Central memory CD4-positive, alpha-beta T cell (primary cell): ENCODE measurements at places on chromosomes 12 and 14.

DNA sequence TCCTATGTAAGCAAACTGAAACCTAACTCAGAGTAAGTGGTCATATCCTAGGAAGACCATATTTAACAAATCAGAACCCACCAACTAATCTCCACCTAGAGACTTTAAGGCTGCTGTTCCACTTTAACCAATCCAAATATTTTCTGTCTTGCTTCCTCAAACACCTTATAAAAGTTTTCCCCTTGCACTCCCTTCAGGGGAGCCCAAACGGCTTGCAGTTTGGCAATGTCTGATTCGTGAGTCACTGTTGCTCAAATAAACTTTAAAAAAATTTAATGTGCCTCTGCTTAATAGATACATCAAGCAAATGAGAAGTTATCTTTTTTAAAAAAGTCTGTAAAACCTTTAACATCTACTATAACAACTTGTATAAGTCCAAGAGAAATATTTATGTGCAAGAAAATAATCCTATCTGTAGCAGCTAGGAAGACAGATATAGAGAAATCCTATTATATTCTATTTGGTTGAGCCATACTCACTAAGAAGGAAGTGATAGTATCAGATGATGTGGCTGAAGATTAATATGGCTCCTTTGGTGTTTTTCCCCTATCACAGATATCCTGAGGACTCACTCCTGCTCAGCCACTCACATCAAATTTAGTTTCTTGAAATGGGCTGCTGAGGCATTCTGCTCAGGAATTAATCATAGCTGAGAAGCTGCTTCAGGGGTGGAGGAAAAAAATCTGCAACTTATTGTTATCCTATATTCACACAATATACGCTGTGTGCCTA lies 65.1 kb upstream of the DUSP6 start:
- DNase-seq, result no peak

DNA sequence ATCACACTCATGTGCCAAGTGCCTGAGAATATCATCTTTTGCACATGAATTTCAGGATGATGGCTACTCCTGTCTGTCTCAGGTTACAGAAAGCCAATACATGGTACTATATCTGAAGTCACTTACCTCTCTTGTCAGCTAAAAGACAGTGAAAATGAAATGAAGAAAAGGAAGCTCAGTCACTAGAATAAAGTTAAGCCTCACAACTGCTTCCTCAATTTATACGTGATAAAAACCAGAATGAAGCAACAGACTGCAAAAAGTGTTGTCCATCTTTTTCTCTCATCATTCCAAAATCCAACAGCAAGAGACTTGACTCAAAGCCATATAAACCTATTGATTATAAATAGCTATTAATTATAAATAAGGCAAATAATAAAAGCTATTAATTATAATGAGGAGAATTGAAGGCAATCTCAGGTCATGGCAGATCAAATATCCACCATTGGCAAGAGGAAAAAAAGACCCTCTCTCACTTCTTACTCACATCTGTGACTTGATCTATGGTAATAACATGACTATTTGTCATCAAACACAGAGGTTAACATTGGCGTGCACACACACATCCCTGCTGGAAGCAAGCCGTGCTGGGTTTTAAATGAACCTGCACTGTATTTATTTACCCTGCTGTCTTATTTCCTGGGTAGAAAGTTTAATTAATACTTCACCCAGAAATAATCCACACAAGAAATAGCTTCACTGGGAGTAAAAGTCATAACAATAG lies 10.0 kb downstream of the NIN start:
- DNase-seq, result no peak

DNA sequence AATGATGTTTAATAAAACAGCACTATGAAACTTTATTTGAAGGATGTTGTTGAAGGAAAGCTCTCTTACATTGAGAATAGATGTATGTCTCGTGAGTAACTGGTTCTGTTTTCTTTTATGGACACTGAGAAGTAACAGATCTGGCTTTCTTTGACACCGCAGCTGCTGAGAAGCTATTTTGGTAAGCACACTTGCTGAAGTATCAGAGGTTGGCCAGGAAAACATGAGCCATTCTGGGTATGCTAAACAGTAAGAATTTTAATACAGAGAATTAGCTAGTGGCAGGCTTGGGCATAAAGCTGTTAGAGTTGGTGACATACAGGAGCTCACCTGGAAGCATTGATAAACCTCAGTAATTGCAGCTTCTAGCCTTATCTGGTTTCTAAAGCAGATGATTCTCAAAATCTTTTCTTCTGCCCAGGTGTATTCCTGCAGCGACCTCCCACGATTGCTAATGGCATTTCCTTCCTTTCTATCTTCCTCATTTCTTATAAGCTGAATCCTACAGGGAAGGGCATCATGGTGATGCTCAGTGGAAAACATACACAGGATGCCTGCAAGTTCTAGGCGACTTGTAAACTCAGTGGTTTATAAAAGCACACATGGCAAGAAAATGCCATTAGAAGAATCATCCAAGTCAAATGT lies 291.6 kb upstream of the SLC16A7 start:
- DNase-seq, result no peak

DNA sequence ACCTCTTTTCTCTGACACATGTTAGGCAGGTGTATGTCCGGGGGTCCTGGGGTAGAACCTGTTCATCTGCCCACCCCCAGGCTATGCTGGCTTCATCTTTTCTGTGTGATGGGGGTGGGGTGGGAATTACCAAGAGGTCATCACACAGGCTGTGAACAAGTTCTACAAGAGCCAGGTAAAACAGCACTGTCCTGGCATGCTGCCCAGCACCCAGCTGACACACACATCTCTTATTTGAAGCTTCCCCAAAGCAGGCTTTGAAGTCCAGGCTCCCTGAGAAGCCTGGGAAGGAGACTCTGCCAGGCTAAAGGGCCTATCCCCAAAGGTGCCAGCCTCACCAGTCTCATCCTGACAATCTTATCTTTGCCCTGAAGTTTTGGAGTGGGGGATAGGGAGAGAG lies 141.1 kb downstream of the ALG10 start:
- DNase-seq, result no peak

- DNase-seq, result no peak
Measured at GRCh38 chr12:80567401-80567800, 123.4 kb downstream of the PTPRQ start.

DNA sequence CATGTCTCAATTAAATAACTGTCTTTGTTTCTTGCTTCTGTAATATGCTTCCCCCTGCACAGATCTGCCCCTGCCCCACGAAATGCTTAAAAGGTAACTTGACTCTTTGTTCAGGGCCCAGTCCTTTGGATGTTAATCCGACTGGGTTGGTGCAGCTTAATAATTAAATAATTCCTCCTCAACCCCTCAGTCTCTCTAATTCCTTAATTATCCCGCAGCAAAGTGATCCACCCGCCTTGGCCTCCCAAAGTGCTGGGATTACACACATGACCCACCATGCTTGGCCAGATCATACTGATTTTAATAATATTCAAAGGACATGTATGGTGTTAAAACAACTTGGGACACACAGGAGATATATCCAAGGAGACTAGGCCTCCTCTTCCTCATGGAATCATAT lies 18.2 kb upstream of the ANAPC7 start:
- DNase-seq, result no peak

DNA sequence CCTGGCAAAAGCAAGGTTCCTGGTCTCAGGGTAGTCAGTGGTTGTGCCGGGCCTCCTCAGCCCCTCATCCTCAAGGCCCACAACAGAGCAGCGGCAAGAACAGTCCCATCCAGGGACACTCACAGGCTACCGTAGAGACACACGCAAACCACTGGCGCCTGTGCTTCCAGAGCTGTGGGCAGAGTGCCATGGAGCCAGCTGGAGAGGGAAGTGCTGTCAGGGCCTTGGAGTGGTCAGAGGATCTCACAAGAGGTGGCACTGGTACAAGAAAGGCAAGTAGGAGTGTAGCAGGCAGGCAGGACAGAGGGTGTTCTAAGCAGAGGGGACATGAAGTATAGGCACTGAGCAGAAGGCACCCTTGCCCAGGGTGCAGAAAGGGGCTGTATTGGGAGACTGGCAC lies 34.6 kb downstream of the ANKRD9 start:
- no peak for DNase-seq

DNA sequence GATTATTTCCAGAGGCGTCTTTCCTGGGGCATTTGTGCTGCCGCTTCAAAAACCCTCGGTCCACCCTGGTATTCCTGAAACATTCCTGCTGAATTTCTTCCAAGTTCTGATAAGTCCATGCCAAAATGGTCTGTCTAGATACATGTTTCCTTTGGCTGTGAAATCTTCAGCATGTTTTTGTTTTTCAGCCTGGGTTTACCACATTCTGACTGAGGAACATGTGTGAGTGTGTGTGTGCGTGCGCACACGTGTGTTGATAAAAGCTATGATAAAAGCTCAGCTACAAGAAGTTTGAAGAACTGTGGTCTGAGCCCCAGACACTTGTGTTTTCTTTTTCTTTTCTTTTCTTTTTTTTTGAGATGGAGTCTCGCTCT lies 22.4 kb downstream of the ANKRD9 start:
- DNase-seq, result no peak

DNA sequence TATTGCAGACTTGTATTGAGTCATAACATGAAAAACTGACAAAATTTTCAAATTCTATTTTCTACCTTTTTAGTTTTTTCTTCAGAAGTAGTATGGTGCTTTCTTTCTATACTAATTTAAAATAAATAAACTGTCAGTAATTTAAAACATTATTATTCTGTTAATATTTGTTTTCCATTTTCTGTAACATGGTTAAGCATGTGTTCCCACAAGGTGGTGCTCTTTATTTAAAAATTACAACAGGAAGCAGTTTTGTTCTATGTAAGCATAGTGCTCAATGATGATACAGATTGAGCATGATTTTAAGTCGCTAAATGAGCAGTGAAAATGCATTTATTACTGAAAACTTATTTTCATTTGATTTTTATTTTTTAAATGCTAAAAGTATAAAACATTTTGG lies 114.6 kb downstream of the PPFIA2 start:
- peak; percentile 28 for DNase-seq

- DNase-seq, result no peak
Measured at GRCh38 chr12:5522432-5523335, 90.8 kb downstream of the NTF3 start.

- DNase-seq, result peak; percentile 66
Measured at GRCh38 chr14:23120541-23121251, 1.6 kb upstream of the CEBPE start.

GRCh38 chr12:81758421-81759189 lies 545 bp downstream of the PPFIA2 start:
- peak; percentile 2 for DNase-seq

GRCh38 chr12:60075091-60075490 lies 479.3 kb downstream of the SLC16A7 start:
- no peak for DNase-seq

DNA sequence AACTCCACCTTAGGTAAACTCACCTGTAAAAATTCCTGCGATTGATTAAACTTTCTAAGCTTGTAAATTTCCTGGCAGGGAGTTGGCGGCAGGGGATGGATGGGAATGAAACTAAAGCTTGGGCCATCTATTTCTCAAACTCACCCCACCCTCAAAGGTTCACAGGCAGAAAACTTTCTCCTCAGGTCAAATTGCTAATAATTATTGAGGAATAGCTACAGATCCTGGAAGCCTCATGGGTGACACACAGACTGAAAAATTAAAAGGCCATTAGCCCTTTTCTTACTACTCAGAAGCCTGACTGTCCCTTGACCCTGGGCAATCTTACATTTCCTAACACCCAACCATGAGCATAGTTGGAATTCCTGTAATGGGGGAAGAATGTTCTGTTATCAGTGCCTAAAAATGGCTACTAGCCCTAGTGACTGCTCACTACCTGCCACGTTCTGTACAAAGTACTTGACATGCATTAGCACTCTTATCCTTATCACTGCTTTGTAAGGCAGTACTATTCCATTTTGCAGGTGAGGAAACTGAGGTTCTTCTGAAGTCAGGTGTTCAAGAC lies 12.4 kb upstream of the SYNDIG1L start:
- no peak for DNase-seq

- DNase-seq, result no peak
Measured at GRCh38 chr14:26606729-26607312, 9.0 kb upstream of the NOVA1 start.

- DNase-seq, result no peak
Measured at GRCh38 chr12:130212384-130212989, 50.2 kb downstream of the FZD10 start.

DNA sequence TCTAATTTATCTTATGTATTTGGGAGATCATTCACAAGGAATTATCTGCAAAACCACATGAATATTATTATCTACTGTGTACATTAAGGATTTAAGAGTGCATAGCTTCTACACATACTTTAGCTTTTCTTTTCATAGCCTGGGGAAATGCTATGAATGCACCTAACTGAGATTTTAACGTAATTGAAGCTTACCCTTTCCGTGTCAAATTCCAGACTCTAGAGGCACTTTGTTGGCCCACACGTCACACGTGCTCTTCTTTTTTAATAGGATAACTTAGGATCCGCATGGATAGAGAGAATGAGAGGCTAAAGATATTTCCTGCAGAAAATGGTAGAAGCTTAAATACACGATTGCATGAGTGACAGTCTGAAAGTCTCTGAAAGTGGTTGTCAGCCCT lies 481.1 kb downstream of the PCNX1 start:
- DNase-seq, result no peak

DNA sequence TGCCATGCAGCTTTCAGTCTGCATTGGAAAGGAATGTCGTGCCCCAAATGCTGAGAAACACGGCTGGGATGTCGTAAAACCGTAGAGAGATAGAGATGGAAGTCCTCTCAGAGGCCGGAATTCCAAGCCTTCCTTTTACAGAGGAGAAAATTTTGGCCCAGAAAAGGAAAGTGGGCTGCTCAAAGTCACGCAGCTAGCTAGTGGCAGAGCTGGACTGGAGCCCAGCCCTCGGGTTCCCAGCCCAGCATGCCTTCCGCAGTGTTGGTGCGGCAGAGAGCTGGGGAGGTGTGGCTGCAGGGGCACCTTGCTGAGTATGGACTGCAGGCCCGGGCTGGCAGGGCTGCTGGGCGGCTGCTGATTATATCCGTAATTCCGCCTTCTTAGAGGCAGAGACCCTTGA lies 50.3 kb downstream of the KCNA1 start:
- no peak for DNase-seq

DNA sequence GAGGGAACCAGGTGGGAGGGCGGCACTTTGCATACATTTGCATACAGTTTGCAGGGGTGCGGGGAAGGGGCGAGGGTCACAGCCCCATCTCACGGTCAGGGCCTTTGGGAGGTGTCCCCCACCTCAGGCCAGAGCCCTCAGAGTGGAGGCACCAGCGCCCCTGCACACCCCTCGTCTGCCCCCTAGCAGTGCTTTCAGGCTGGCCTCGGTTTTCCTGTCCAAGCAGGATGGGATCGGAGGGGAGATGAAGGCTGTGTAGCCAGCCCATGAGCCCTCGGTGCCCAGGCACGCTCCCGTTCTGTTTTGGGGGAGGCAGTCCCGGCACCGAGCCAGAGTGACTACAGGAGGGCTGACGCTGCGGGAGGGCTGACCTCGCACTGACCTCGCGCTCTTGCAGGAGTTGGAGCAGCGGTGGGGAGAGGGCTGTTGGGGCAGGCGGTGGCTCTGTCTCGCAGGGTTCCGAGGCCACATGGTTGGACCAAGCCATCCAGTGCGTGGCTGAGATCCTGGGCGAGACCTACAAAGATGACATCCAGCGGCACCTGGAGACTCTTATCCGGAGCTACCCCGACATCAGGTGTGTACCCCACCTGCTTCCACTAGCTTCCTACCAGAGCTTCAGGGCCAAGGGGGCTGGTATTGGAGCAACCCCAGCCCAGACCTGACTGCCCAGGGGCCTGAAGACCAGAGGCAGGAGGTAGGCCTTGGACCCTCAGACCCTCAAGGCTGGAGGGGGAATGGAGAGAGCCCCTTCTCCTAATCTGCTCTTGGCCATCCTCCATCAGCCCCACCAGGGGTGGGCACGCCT lies 13.6 kb downstream of the EXOC3L4 start:
- DNase-seq, result no peak

- no peak for DNase-seq
Measured at GRCh38 chr12:43675048-43675904, 83.3 kb downstream of the PUS7L start.
